Hippocampal formation (tissue), 2 donors: ENCODE measurements at places on chromosomes 5 and 9.

DNA sequence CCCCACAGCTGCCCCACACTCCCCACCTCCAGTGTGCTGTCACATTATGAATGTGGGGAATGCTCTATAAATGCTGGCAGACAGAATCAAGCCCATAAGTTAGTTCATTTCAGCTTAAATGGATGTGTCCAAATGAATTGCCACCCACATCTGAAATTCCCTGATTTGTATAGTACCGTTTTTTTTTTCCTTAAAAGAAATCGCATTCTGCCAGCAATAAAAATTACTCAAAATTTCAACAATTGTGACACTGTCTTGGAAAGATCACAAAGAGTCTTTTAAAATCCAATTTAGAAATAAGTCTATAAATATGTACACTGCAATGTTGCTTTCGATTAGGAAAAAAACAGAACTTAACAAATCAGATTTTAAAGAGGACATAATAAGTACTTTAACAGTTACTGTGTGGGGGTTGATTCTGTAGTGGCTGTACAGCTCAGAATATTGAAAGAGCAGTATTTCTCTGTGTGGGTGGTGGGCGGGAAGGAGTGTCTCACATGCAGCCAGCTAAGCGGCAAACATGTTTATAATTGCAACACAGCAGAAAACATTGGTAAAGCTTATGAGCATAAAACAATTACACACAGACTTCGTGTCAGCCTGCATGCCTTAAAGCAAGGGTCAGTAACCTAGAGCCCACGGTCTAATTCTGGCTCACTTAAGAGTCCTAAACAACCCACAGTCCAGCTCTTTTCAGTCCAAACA, 24.9 kb upstream of the CSNK1G3 start:
- DNase-seq = no peak

DNA sequence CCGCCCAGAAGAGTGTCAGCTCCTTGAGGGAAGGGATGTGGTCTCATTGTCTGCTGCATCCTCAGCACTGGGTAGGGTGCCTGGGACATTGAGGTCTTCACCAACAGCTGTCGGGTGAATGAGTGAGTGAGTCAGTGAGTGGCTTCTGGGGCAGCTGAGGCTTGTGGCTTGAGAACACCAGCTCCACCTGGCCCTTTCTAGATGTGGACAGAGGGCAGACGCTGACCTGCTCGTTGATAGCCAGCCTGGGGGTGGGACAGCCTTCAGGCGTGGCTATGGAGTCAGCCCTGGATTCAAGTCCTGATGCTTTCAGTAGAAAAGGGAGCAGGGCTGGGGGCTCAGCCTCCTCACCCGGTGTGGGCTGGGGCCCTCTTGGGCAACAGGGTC, 215.1 kb downstream of the C9orf50 start:
- DNase-seq = no peak

DNA sequence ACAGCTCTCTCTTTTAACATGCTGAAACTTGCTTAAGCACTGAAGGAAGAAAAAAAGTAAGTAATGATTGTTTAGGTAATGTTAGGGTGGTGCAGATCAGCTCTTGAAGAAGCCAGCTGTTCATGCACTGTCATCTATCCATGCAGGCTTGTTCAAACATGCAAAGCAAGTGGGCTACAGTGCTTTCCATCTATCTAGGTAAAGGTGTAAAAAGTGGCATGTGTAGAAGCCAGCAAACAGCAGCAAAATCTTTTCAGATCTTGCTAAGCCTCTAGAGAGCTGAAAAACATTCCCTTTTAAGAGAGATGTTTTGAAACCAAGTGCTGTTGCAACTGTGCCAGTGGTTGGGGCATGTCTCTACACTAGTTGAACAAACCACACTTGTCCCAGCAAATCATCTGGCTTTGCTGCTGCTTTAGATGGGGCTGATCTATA, 214.4 kb downstream of the EFNA5 start:
- no peak for DNase-seq

DNA sequence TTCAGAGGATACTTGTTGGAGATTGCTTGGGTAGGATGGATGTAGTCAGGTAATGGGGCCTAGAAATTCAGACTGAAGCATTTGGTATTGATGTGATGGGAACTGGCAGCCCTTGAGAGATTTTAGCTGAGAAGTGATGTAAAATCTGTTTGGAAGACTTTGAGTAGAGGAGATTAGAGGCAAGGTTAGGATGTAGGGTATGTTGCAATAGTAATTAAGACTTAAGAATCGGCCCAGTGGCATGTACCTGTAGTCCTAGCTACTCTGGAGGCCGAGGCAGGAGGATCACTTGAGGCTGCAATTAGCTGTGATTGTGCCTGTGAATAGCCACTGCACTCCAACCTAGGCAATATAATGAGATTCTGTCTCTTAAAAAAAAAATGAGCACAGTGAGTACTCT, 6.7 kb downstream of the NSD1 start:
- DNase-seq = no peak

DNA sequence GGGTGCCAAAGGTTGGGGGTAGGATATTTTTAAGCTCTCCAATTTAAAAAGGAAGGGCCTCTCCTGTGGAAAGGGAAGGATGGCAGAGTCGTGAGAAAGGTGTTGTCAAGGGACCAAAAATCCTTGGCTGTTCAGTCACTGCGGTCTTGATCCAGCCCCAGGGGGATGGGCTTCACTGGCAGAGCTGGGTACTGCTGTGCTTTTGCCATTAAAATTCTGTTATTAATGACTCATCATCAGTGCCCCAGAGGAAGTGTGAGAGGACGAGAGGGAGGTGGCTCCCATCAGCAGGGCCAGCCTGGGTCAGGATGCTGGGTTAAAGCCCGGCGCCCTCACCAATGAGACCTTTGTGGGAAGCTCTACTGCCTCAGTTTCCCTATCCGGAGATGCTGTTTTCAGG, 16.7 kb downstream of the PCDH12 start:
- DNase-seq = no peak

DNA sequence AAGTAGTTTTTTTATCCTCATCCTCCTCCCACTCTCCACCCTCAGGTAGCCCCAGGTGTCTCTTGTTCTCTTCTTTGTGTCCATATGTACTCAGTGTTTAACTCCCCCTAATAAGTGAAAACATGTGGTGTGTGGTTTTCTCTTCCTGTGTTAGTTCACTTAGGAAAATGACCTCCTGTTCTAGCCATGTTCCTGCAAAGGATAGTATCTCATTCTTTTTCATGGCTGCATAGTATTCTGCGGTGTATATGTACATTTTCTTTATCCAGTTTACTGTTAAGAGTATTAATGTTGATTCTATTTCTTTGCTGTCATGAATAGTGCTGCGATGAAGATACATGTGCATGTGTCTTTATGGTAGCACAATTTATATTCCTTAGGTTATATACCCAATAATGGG, 68.4 kb upstream of the RANBP3L start:
- no peak for DNase-seq
